ENCODE measurements at places on chromosomes 2 and 18. TPM values are rescaled to one million over a fixed set of nuclear protein-coding genes. Genes with fewer than 3 reads are reported as not detected.
A peak's percentile ranks its signal among the peaks of the same experiment; 100 is the strongest.

Gene CCDC148
- total RNA-seq = 0.59 TPM

DNA sequence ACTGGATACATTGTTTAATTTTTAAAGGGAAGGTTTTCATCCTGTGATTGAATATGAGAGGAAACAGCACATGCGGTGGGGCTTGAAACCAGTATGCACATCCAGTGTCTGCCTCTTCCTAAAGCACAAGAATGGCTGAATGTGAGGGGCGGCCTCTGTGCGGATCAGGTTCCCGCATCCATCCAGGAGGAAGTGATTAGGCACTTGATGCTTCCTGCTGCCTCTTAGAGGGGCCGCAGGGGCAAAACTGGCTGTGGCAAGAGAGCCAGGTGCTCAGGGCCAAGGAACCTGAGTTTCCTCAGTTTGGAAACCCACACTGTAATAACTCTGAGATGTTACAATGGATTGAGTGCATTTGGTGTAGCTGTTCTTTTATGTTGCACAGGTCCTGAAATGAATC lies 48.8 kb downstream of the THNSL2 start:
- DNase-seq = no peak

- DNase-seq = no peak
These were observed 485.6 kb downstream of the PTH2R start for GRCh38 chr2:208892203-208892602.

DNA sequence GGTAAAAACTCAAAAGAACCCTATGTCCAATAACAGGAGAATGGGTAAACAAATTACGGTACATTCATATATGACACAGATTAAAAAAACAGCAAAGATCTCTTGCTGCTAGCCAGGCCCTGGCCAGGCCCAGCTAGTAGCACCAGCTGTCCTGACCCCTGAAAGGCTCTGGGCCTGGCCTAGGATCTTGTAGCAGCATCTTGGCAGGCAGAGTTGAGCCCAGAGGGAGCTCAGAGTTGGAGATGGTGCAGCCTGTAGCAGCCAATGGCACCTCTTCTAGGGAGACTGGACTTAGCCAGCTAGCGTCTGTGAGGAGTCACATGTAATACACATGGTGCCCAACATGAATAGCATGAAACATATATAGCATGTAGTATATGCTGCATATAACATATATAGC lies 69.1 kb downstream of the HS6ST1 start:
- DNase-seq = no peak

DNA sequence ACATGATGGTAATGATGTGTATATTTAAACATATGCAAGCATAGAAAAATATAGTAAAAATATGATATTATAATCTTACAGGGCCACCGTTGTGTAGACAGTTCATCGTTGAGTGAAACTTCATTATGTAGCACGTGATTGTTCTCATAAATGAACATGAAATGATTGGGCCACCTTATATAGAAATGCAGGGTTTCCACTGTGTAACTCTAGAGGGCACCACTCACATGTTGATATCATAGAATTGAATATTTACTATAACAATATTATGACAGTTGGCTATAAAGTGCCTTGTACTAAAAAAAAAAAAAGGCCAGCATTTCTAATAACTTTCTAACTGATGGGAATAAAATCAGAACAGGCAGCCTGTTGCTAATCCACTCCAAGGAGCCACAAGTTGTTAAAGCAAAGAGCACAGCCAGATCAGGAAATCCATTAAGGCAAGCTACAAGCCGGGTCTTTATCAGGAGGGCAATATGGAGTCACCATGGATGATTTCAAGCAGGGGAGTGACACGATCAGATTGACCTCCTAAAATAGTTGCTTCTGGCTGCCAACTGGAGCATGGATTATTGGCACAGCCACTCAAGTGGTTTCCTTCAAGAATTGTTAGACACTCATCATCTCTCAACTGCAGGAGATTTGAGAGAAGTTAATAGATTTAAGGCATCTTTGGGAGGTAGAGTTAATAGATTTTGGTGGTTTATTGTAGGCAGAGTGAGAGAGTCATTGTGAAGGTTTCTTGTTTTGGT lies 16.7 kb downstream of the IL1F10 start:
- peak; percentile 7 for DNase-seq

Gene CREG2
- 0.12 TPM for total RNA-seq

DNA sequence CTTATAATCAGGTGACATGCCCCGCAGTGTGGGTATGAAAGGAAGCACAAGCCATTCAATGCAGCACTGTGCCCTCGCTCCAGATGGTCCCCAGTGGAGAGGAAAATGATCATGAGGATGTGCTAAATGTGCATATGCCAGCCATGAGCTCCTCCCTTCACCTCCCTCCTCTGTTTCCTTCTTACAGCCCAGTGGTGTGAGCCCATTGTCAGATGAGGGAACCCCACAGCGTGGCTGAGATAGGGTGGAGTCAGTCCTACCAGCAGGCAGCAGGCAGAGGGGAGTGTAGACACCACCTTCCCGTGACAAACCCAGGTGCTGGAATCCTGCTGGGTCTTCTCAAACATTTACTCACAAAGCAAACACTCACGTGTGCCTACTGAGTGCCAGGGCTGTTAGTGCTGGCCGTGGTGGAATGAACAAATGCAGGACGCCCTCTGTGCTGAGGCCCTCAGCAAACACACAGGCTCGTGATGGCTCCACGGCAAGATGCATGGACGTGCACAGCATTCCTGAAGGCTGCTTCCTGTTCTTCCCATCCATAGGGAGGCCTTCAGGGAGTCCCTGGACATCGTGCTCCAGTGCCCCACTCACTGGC lies 181.7 kb upstream of the TPO start:
- DNase-seq = no peak

DNA sequence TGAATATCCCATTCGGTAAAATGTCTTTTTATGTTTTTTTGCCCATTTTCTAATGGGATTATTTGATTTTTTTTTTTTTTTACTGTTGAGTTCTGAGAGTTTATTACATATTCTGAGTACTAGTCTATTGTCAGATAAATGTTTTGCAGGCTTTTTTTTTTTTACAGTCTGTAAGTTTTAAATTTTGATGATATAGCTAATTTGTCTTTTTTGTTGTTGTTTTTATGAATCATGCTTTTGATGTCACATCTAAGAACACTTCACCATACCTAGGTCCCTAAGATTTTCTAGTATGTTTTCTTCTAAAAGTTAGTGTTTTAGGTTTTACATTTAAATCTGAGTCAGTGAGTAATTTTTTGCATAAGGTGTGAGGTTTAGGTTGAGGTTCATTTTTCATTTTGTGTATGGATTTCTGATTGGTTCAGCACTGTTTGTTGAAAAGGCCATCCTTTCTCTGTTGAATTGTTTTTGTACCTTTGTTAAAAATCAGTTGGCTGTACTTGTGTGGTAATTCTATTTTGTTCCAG lies 40.7 kb downstream of the PTPN4 start:
- DNase-seq = no peak

GRCh38 chr2:60488291-60488690 lies 65.2 kb downstream of the BCL11A start:
- no peak for DNase-seq

Gene DSG1
- total RNA-seq = not detected

Gene SFXN5
- 10.0 TPM for total RNA-seq

Data from HCT116 (cell line).